ENCODE measurements at places on chromosomes 4 and X.

DNA sequence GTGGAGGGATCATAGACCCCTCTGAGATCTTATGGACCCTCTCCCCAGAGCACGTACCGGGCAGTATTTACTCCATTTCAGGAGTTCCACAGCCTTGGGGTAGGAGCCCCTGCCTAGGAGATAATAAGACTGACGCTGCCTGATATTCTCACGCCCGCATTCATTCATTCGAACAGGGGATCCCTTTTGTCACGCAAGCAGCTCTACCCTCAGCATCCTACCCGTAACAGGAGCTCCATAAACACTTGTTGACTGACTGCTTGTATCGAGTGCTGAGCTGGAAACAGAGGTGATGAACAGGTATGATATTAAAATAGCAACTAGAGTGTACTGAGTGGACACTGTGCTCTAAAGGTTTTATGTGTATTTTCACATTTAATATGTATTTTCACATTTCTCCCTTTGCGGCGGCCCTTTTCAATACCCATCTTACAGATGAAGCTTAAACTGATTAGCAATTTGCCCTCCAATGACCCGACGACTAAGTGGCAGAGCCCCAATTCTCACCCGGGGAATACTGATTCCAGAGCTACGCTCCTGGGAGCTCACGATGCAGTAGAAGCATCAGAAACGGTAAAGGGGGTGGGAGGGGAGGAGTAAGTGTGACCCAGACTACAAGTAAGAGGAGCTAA lies 888 bp downstream of the RAB28 start:
- DNase-seq = no peak

DNA sequence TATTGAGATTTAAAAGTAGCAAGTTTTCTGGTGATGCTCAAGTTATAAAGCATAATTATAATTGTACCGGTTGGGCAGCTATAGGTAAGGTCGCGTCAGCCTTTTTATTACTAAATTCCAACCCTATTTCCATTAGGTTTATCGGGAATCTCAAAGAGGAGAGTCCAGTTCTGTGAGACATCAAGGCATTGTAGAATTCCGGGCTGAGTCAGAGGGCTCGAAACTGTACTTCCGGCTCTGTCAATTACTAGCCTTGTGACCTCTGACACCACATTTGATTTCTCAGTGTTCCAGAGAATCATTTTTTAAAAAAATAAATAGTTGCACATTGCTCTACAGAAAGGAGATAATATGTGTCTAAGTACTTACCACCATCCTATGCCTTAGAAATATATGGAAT lies 4.3 kb downstream of the IL1RAPL1 start:
- no peak for DNase-seq

DNA sequence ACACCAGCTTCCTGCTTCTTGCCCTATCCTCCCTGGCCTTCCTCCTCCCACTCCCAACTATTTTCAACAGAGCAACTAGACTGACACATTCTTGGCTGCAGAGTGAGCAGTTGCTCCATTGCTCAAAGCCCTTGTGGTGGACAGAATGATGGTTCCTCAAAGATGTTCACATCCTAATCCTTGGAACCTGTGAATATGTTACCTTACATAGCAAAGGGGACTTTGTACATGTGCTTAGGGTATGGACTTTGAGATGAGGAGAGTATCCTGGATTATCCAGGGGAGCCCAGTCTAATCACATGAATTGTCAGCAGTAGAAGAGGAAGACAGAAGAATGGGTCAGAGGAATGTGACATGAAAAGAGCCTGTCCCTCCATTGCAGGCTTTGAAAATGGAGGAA lies 24.9 kb upstream of the HOPX start:
- DNase-seq = no peak

DNA sequence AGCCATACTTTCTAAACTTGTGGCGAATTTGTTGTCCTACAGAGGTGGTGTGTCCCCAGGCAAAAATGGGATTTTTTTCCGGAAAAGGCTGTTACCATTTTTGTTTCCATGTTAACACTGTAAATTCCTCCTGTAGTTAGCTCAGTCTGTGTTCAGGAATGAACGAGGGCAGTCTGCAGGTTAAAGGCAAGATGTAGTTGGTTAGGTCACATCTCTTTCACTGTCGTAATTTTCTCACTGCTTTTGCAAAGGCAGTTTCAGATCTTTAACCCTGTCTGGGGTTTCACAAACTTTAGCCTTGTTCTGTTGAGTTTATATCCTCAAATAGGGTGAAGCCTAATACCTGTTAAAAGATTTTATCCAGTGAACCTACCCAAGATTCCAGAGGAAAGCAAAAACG lies 50.5 kb upstream of the PUDP start:
- DNase-seq = no peak

GRCh38 chr4:170674176-170674575 lies 584.4 kb upstream of the AADAT start:
- no peak for DNase-seq

- no peak for DNase-seq
Observed at GRCh38 chr4:11543706-11544105, 115.0 kb upstream of the HS3ST1 start.

GRCh38 chrX:43003204-43003565 lies 225.2 kb upstream of the PPP1R2C start:
- DNase-seq = no peak

DNA sequence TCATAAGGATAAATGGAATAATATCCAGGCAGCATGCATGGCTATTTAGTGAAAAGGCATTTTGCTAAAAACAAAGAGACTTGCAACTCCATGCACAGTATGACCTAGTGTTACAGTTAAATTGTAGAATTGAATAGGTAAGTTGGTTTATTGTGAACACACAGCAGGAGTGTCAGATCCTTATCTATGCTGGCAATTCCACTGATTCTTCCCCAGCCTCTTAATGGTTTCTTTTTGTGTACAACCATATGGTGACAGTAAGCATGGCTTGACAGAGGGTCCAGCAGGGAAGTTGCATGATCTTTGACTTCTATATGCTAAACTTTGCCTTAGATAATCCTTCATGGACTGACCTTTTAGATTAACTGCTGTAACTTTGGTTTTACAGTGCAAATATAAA lies 936.6 kb upstream of the EPHA5 start:
- DNase-seq = no peak

DNA sequence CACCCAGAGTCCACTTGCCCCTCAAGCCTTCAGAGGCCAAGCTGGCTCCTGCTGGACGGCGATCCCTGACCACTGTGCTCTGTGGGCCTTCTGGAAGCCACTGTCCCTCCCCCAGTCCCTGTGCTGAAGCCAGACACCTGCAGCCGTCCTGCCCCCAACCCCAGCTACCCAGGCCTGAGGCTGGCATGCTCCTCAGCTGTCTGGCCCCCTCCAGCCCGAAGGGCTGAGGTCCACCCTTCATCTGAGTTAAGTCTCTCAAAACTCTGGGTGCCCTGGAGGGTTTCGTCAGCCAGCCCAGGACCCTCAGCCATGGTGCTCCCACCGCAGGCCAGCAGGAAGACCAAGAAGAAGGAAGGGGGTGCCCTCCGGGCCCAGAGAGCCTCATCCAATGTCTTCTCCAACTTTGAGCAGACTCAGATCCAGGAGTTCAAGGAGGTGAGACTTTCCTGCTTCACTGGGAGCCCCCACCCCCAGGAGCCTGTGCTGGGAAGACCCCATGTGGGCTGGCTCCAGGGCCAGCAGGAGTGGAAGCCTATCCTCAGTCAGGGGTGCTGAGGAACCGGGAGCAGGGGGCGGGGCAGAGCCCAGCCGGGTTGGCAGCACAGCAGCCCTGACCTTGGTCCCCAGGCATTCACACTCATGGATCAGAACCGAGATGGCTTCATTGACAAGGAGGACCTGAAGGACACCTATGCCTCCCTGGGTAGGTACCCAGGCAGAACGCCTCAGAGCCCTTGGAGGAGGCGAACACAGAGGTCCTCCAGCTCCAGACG lies 4.2 kb downstream of the MYL5 start:
- DNase-seq = no peak

DNA sequence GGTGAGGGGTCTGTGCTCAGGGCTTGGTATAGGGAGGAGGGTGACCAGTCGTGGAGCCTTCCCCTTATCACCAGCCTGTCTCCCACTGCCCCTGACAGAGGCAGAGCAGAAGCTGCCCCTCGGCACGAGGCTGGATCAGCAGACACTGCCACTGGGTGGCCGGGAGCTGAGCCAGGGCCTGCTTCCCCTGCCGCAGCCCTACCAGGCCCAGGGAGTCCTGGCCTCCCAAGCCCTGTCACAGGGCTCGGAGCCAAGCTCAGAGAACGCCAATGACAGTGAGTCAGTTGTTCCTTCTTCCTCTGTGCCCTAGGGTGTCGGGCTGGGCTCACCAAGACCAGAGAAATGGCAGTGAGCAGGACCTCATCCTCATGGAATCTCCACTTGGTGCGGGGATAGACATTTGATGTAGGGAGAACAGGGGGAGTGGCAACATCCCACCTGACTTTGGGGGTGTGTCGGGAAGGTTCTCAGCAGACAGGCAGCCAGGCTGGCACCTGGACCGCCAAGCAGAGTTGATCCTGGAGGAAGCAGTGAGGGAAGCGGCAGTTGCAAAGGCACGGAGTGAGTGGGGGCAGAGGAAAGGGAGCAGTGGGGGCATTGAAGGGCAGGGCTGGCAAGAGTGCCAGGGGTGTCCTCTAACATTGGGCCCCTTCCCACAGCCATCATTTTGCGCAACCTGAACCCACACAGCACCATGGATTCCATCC lies 14.3 kb upstream of the UBA1 start:
- DNase-seq = no peak

- no peak for DNase-seq
Observed at GRCh38 chr4:37732526-37733186, 46.5 kb upstream of the RELL1 start.

DNA sequence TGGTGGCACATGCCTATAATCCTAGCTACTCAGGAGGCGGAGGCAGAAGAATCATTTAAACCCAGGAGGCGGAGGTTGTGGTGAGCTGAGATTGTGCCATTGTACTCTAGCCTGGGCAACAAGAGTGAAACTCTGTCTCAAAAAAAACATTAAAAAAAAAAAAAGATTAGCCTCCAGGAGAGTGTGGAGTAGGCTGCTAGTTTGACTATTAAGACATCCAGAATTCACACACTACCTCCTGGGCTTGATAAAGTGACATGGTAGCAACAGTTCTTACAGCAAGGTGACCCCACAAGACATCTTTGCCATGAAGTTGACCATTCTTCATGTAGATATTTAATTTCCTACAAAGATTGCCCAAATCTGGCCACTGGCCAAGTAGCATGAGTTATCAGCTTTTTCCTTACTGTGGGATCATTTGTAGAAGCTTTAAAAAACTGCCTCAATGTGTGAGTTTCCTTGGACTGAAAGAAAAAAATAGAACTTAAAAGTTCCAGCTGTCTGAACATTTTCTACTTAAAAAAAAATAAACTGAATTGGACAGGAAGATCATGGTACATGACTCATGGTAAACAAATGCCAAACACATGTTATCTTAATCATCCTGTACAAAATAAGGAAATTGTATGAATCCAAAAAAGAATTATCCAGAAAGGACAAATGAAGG lies 35.3 kb upstream of the SPRY1 start:
- no peak for DNase-seq

DNA sequence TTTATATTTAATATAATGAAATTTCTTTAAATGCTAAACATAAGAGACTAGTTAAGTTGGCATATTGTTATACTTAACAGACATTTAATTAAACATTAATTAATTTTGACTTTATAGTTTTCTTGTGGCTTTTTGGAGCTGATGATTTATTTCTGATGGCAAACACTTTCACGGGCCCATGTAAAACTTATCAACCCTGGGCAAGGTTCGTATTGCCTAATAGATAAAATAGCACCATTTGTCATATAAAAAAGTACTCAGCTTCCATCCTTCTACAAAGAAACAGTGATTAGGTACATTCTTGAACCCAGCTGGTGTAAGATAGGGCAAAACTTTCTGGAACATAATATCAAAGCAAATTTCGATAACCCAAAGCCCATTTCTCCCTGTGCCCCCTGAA lies 63.2 kb downstream of the PAK3 start:
- no peak for DNase-seq

DNA sequence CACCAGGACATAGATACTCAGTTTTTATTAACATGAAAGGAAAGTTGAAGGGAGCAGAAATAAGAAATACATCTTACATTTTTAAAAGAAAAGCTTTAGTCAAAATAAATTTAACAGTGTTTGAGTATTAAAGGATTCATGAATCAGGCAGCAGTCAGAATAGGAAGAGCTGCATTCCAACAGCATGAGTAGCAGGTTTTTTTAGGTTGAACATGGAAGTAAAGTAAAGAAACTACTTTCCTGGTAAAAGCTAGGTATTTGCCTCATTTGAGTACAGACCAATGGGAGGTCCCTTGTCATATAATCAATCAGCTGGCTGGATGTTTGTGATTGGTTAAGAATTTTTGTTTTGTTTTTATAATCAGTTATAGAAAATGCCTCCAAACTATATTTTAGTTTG lies 645.9 kb upstream of the INTU start:
- DNase-seq = no peak

GRCh38 chr4:185554365-185555126 lies 19.2 kb upstream of the PDLIM3 start:
- DNase-seq = no peak

- DNase-seq = no peak
Observed at GRCh38 chrX:358651-359143, 28.0 kb downstream of the PPP2R3B start.

DNA sequence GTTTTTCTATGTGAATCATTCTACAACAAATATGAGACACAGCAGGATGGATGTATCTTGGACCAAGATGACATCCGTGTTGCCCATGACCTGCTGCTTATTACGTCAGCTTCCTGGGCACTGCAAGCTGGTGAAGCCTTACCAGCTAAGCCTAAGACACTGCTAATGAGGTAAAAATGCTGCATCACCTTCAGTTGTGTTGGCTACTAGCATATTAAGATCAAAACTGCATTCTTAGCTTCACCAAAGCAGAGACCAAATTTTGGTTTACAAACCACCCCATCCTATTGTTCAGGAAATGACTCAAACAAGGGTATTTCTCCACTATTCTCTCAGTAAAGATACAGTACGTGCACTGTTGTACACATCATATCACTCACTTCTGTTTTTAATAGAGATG lies 50.3 kb downstream of the MAML3 start:
- no peak for DNase-seq

DNA sequence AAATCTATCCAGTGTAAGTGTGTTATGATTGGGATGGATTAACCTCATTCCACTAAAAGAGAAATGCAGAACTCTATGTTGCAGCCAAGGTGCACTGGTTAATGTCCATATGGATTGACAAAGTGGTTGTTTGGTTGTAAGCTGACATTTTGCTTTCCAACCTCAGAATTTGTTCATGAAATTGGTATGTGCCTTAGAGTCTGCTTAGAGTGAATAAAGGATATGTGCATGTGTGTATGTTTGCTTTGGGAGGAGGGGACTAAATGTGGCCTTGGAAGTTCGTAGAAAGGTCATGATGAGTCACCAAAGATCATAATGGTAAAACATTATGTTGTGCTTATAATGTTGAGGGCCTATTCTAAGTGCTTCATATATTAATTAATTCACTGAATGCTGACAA lies 44.1 kb upstream of the MBNL3 start:
- no peak for DNase-seq

- DNase-seq = peak; percentile 59
Observed at GRCh38 chr4:56976837-56977320, 527 bp downstream of the NOA1 start.

DNA sequence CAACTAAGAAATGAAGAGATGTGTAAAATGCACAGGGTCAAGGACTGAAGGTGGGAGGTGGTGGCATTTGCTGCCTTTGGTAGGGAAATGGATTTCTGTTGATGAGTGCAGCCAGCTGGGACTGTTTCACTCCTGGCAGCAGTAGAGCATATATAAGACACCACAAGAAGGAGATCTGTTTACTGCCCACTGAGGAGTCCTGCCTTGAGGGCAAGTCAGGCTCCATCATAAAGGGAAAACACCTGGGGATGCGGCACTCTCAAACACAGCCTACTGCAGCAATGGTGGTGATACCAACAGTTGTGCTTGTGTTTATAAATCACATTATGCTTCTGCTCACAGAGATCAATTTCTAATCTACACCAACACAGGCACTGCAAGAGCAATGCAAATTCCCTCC lies 222.1 kb downstream of the TACR3 start:
- DNase-seq = no peak

Data from CD4-positive, alpha-beta T cell (primary cell).